ENCODE measurements at places on chromosomes 2 and 18.

- no peak for DNase-seq
Measured at GRCh38 chr2:168180914-168181313, 66.5 kb downstream of the STK39 start.

DNA sequence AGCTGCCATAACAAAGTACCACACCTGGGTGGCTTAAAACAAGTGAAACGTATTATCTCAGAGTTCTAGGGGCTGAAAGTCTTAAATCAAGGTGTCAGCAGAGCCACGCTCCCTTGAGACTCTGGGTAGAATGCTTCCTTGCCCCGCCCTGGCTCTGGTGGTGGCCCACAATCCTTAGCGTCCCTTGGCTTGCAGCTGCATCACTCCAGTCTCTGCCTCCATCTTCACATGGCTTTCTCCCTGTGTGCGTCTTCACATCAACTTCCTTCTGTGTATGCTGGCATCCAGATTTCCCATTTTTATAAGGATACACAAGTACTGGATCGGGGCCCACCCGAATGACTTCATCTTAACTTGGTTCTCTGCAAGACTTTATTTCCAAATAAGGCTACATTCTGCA is 62.5 kb downstream of the MRO start:
- no peak for DNase-seq

DNA sequence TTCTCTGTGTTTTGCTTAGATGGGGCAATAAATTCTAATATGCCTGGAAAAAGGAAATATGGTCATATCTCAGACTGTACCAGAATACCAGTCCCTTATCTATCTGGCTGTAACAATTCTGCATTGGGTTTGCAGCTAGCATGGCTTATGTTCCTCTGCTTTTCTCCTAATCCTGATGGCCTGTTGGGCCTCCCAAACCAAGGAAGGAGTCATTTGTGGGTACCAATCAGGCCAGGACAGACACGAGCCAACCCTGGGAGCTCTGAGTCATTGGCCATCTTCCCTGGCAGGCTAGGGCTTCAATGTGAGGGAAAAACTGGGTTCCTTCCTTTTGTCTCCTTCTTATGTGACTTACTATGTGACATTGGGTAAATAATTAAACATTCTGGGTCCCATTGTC is 12.0 kb downstream of the SMARCAL1 start:
- DNase-seq: no peak

GRCh38 chr2:237324837-237325236 is 89.1 kb downstream of the COL6A3 start:
- DNase-seq: no peak

- no peak for DNase-seq
Measured at GRCh38 chr2:241870081-241870541, 582 bp downstream of the RTP5 start.

GRCh38 chr2:185130685-185131084 is 532.4 kb downstream of the ZNF804A start:
- DNase-seq: no peak

- no peak for DNase-seq
Measured at GRCh38 chr2:232815569-232815968, 39.2 kb upstream of the KCNJ13 start.

- DNase-seq: no peak
Measured at GRCh38 chr2:96806468-96807126, 9.5 kb upstream of the CNNM3 start.

DNA sequence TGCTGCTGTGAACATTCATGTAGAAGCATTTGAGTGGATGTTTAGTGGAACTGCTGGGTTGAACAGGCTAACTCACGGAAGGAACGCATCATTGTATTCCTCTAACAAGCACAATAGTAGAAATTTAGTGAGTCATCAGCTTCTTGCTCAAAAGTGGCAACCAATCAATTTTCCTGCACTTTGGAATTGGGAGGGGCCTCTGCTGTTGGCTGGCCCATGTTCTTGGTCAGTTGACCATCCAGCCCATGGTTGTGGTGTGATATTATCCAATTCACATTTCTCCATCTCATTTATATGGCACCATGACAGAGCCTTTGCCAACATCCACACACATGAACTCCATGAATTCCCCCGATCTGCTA is 95.0 kb downstream of the TNFRSF11A start:
- no peak for DNase-seq

DNA sequence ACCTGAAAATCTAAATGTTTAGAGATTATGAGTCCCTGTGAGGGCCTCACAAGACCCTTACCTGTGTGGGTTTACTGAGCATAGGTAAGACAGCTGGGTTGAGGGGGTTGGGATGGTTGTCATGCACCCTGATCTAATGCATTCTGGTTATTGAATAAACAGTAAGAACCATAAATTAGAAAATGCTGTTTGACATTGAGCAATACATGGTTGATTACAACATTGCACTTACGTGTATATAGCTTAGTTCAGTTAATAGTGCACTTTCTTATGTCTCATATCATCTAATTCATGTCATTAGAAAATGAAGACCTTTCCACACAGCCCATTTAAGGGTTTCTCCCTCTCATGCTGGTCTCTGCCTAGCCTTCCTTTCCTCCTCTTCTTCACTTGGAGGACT is 253.5 kb upstream of the ATP5MC3 start:
- DNase-seq: no peak

DNA sequence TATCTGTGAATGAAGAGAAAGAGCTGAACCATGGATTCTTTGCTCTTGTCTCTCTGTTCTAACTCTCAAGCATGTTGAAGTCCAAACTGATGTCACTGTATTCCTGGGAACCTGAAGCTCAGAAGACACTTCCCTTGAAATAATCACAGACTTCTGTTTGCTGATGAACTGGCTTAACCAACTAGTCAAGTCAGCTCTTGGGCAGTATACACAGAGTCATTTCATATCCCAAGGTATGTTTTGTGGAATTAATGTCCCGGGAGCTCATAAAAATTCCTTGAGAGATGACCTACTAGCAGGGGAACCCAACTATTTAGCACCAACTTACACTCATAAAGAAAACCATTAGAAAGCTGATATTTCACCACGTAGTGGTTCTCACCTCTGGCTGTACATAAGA is 156.6 kb downstream of the NR4A2 start:
- no peak for DNase-seq

DNA sequence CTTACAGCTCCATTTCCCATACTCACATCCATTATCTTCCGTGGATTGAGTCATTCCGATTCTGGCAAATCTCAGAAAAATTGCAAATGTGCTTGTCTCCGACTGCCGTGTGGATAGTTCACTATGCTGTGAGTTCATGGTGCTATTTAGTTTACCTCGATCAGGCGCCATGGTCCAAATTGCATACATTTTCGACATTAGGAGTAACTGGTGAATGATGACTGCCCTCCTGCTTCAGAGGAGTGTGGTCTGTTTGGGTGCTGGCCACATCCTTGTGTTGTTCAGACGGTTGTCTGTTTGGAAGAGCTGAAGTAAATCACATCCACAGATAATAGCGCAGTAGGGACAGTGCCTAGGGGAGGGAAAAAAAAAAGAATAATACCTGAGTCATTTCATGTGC is 439.5 kb downstream of the ZNF516 start:
- no peak for DNase-seq

DNA sequence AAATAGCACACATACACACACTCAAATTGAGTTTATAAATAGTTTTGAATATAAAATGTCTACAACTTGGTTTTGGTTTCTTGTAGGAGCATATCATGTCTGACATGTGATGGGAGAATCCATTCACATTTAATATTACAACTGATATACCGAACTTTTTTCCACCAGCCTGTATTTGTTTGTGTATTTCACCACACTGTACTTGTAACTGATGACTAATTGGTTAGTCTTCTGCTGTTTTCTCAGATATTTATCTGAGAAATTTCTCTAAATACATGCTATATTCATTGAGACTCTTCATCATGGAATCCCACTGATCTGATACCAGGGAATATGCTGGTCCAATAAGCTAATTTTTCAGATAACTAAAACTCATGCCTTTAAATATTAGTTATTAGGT is 56.3 kb upstream of the UBXN4 start:
- no peak for DNase-seq

- DNase-seq: no peak
Measured at GRCh38 chr2:3626118-3626811, 31.4 kb downstream of the COLEC11 start.

GRCh38 chr18:33424266-33424946 is 16.1 kb downstream of the CCDC178 start:
- no peak for DNase-seq

- DNase-seq: no peak
Measured at GRCh38 chr2:8693157-8693821, 11.4 kb downstream of the ID2 start.

DNA sequence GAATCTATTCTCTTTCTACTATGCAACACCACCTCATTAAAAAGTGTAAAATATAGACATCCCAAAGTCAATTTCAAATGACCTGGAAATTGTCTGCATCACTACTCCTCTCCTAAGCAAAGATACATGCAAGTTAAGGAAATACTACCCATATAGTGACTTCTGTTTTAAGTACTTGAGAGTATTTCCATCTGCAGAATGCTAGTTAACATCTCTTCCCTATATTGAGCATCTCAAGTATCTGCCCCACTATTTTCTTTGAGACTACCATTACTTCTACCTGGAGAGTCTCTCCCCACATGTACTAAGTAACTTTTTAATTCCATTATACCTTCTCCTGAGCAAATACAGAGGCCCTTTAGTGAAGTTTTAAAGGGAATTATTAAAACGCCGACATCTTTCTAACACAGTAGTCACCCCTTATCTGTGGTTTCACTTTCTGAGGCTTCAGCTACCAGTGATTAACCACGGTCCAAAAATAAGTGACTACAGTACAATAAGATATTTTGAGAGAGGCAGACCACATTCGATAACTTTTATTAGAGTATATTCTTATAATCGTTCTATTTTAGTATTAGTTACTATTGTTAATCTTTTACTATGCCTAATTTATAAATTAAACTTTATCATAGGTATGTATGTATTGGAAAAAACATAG is 21.8 kb downstream of the CWC22 start:
- no peak for DNase-seq

DNA sequence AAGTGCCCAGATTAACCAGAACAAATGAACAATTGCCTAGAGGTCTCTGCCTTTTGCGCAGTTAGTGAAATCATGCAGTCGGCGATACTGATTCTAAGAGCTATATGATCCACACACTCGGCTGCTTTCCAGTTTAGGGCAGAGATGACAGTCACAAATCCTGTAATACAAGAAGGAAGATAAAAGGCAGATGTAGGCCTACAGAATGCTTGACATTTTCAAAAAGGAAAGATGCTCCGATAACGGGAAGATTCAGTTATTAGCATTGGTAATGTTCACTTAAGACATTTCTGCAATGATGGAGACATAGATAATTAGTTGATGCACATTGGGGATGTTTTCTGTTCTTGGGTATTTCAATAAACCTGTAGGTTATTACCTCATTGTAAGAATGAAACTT is 19.5 kb downstream of the NYAP2 start:
- DNase-seq: no peak

DNA sequence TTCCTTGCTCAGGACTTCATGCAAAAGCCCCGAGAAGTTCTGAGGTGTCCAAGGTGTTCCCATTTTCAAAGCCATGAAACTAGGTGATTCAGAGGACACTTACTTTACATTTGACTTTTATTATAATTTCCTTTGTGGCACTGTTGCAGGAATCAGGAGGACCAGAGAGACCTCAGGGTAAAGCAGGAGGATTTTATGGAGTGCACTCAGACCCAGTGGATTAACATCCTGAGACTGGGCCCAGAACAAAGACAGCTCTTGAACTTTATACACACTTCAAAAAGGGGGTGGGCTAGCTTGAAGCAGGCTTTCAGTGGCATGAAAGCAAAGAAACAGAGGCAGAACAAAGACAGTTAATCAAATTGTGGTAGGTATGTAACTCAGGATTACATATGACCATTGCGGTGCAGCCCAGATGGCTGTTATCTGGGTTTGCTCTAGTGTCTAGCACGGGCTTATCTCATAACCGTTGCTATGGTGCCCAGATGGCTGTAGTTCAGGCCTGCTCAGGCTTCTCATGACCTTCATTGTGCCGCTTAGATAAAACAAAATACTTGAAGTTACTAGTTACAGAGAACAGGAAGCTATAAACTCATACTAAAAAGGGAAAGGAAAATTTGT is 39.4 kb downstream of the TMEM182 start:
- DNase-seq: no peak

- DNase-seq: no peak
Measured at GRCh38 chr18:7414459-7414858, 152.7 kb upstream of the PTPRM start.
